ENCODE measurements at places on chromosomes 11 and 22.

DNA sequence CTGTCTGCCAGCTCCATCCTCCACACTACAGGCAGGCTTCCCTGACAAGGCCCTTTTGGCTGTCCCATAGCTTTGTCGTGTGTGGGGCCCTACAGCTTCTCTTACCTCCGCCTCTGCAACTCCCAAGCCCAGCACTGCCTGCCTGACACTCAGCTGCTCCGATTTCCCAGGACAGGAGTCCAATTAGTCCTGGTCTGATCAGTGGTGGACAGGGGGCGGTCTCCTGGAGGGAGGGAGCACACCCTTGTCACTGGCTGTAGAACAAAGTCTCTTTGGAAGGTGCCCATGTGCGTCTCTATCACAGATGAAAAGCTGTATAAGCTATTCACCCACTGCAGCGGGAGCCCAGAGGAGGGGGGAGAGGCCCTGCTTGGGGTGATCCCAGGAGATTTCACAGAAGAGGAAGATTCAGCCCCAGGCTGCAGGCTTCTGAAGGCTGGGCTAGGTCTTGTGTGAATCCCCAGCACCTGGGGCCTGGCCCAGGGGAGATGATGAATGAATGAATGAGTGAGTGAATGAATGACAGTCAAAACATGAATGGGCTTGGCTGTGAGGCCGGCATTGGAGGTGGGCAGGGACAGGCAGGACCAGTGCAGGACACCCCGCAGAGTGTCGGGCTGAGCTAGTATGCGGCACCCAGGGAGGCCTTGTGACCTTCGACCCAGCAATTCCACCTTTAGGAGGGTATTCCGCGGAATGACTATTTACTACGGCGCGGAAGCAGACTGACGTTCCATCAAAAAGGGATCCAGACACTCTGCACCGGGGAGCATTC is 142.4 kb downstream of the CACNA1I start:
- DNase-seq = no peak

DNA sequence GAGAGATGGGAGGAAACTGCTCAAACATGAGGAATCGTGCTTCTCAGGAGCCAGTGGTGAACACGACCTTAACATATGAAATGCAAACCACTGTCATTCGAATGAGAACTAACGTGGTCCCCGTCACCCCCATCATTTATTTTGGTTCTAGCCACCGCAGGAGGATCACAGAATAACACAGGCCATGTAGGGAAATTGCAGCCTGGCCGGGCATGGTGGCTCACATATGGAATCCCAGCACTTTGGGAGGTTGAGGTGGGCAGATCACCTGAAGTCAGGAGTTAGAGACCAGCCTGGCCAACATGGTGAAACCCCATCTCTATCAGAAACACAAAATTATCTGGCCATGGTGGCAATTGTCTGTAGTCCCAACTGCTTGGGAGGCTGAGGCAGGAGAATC is 27.1 kb downstream of the KRTAP5-5 start:
- peak; percentile 47 for DNase-seq

DNA sequence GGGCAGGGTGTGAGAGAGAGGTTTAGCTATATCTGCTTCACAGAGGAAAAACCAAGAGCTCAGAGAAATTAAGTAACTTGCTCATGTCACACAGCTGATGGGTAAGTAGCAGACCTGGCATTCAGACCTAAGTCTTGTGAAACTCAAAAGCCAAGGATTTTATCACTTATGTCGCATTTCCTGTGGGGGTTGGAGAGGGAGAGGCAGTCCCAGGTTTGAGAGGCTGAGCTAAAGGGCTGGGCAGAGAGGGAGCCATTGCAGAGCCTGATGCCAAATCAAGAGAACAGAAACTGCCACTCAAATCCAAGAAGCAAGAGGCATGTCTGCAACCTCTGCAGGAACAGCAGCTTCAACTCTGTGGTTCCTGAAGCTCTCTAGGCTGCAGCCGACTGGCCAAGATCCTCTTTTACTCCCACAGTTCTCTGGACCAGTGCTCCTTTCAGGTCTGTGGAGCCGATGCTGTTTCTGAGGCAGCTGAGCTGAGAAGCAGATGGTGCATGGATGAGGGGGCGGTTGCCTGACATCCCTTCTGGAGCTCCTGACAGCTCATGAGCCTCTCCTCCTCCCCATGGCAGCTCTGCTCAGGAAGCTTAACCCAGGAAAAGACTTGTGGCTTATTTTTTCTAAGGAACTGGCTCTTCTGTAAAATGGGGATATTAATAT is 47.6 kb upstream of the NAV2 start:
- DNase-seq = no peak

DNA sequence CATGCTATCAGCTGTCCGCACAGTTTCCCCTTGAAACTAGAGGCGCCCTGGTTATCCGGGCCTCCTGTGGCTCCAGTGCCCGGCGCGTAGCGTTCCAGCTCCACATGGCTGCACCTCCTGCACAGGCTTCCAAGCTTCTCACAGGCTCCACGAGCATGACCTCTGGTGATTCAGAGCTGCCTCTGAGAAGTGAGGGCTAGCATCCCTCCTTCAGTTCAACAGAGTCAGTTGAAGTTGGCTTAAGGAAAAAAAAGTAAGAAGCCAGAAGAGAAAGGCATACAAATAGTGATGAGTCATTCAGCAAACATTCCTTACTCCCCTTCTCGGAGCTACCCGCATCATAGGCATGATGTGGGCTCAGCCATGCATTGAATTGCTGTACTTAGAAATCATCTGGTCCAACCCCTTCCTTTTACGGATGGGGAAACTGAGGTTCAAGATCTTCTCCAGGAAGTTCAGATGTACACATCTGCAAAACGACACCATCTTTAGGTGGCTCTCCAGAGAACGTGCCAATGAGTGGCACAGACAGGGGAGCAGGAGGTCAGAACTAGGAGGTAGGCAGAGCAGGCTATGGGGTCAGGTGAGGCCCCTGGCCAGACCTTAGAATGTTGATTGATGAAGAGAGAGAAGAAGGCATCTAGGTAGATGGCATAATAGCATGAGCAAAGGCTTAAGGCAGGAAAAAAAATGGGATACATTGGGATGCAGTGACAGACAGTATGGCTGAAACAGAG is 216.3 kb upstream of the TBCEL start:
- DNase-seq = no peak

DNA sequence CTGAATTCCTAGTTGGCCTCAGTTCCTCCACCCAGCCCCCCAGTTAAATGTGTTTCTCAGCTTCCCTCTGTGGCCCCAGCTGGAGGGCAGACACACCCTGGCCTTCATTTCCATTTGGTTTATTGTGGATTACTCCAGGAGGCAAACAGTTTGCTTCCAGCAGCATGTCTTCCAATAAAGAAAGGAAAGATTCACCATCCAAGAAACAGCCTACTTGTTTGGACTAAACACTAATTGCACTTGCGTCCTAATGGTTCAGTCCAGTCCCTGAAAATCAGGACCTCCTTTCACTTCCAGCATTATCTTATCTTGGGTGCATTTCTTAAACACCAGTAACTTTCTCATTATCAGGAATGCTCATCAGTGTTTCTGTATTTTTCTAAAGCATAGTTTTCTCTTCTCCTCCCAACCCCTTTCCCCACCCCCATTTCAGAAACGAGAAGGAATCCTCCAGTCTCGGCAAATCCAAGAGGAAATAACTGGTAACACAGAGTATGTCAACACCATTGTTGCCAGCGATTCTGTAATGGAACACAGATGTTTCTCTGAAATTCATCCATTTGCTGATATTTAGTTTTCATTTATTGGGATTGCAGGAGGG is 130.9 kb downstream of the PARVA start:
- no peak for DNase-seq

DNA sequence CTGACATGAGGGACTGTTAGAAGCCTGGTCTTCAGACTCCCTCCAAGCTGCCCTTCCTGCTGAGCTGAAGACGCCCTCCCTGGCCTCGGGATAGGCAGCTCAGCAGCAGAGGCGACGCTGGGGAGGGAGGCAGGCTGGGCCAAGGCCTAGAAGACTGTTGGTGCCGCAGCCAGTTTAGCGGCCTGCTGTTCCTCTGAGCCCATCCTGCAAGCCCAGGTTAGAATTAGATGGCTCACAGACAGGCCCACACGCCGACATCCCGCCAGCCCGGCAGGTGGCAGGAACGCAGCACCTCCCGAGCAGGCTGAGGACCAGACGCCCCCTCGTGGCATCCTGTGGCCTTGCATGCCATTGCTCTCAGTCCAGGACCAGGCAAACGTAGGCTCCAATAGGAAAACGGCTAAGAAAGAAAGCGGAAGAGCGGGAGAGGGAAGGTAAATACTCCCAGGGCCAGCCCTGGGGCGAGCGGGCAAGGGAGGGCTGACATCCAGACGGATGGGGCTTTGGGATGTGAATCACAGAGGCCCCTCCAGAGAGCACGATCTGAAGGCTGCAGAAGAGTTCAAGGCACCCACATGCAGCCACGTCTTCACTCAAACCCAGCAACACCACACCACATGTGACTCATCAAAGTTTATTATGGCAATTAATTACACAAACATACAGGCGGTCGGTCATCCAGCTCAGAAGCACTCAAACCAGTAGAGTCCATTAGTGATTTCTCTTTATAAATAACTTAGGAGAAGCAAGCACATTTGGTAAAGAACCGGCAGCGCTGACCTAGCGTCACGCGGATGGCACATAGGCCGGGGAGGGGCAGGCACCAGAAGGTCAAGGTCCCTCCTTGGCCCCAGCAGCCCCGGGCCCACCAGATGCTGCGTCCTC is 27.6 kb downstream of the CD5 start:
- peak; percentile 87 for DNase-seq

- peak; percentile 90 for DNase-seq
These were observed 458.3 kb downstream of the METTL15 start for GRCh38 chr11:28566339-28567089.

GRCh38 chr22:38921120-38921519 is 36.3 kb upstream of the APOBEC3A start:
- DNase-seq = no peak

- DNase-seq = no peak
These were observed 12.5 kb downstream of the APLNR start for GRCh38 chr11:57224537-57224936.

- no peak for DNase-seq
These were observed 668.7 kb downstream of the BRD1 start for GRCh38 chr22:49158741-49159564.

GRCh38 chr22:46592390-46592872 is 27.8 kb upstream of the GRAMD4 start:
- DNase-seq = no peak

DNA sequence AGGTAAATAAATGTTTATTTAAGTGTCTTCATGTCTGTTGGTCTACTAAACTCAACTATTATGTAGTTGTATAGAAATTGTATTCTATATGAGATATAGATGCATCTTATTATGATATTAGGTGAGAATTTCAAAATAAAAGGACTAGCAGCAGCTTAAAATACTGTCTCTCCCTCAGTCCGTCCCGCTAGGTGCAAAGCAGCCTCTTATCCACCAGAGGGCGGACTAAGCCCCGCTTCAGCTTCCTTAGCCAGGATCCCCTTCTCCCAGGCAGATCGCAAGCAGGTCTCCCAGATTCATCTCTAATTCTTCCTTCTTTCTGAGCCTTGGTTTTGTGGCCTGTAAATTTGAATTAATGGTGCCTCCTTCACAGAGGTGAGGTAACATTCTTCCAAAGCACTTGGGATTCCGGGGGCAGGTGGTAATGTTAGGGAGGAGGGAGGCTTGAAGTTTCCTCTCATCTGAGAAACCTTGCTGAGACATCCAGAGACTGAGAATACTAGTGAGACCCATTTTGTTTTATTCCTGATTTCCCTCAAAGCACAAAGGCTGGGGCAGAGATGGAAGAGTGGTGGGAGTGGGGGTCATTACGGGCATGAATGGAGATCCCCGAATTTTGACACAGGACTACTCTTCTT is 13.5 kb upstream of the INSC start:
- no peak for DNase-seq

DNA sequence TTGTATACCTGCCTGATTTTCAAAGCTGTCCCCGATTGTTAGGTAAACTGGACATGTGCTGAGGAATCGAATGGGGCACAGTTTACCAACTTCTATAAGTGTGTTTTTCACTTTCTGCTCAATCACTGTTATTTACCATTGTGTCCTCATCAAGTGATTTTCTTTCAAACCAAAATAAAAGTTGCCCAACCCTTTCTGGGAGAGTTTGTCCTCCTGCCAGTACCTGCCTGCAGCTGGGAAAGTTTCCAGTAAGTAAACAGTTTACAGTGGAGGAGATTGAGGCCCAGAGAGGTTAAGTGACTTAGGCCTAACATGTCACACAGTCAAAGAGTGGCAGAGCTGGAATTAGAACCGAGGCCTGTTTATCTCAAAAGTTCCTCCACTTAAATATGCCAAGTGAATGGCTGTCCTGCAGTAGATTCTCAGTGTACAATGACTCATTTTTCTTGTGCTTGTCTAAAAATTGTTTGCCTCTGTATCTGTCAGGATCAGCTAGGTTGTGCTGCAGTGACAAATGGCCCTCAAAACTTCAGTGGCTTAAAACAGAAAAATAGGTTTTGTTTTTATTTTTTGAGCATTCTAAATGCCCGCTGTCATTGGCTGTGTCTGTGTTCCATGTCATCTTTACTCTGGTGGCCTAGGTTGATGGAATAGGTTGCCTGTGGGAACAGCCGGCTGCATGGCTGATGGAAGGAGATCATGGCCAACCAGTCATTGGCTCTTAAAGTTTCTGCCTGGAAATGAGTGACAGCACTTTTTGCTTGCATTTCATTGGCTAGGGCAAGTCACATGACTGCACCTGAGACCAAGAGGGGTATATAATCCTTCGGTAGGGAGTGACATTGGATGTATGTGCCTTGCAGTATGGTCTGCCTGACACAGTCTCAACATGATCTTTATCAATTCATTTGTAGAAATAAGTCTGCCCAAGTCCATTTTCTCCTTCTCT is 61.8 kb upstream of the CRYBB3 start:
- no peak for DNase-seq

- no peak for DNase-seq
These were observed 704.1 kb upstream of the CCDC179 start for GRCh38 chr11:23564370-23564769.

- no peak for DNase-seq
These were observed 5.3 kb downstream of the CD248 start for GRCh38 chr11:66311470-66311964.

DNA sequence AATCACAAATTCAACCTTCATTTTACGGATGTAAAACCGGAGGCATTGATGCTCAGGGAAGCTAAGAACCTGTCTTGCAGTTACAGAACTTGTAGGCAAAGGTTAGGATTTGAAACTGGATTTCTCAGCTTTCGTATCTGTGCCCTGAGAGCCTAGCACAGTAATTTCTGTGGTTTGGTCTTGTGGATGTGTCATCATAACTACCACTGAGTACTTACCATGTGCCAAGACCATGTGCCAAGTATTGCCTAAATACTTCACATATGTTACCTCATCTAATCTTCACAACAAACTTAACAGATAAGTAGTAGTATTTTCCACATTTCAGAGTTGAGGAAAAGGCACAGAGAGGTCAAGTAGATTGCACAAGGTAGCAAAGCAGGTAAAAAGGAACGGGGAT is 140.7 kb downstream of the NXPE2 start:
- DNase-seq = no peak

- no peak for DNase-seq
These were observed 969 bp downstream of the SERPIND1 start for GRCh38 chr22:20774882-20775281.

GRCh38 chr11:118918128-118918685 is 7.5 kb downstream of the BCL9L start:
- DNase-seq = peak; percentile 95

All from coronary artery (tissue), 2 donors.